Mesenteric fat pad (tissue), 1 donor: ENCODE measurements at places on chromosomes 6 and 20. TPM values are rescaled to one million over a fixed set of nuclear protein-coding genes. Genes with fewer than 3 reads are reported as not detected.
A peak's percentile ranks its signal among the peaks of the same experiment; 100 is the strongest.

DNA sequence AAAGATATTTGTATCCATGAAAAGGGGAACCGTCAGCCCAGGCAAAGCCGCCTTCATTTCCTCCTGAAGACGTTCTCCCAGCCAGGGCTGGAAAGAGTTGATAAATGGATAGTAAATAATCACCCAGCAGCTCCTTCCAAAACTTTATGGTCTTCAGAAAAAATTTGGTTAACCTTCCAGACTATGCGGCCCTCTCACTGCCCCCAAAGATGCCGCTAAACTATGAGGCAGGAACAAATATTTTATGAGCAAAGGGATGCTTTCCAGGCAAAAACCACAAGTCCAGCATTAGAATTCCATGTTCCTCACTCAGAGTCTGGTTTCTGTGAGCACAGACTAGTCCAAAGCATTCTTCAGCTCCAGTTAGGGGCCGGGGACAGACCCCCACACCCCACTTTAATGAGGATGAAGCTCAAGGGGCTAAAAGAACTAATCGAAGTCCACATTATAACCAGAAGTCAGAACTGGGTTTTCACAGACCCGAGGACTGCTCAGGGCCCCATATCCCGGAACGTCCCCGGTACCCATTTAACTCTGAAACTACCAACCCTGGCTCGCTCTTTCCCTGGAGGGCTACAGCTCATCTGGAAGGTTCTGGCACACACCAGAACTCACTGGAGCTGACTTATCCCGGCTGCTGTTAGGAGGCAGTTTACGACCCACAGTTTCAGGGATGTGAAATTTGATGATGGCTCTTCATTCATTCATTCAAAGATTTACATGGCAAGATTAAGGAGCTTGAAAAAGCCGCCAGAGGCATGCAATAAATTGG is 29.4 kb downstream of the BMP7 start:
- no peak for DNase-seq

DNA sequence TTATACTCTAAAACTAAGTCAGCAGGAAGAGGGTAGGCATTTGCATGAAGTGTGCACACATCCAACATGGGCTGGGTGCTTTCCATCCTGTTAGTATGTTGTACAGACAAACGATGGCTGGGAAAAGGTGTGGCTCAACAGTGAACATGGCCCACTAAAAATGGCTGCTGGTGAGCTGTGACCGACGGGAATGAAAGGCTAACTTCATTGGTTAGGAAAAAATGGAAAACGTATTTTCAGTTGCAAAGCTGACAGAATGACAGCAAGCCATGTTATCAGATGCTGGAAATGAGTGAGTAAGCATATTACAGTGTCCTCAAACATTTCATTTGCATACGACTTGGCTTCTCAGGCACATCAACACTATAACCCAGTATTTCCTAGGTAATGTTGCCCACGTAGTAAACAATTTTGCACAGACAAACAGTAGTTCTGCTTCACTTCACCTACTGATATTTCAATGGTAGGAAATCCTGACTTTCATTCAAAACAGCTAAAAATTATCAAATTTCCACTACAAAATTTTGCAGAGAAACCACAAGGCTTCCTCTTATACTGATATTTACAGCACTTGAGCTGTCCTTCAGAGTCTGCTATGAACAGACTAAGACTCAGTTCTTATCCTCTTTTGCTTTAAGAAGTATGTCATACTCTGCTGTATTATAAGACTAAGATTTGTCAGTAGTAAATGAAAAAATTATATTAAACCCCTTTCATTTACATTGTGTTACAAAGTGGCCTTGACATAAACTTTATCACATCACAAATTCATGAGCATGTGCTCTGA is 98.9 kb downstream of the IRF4 start:
- DNase-seq: no peak

GRCh38 chr6:20213271-20213798 is 1.1 kb upstream of the MBOAT1 start:
- DNase-seq: no peak

DNA sequence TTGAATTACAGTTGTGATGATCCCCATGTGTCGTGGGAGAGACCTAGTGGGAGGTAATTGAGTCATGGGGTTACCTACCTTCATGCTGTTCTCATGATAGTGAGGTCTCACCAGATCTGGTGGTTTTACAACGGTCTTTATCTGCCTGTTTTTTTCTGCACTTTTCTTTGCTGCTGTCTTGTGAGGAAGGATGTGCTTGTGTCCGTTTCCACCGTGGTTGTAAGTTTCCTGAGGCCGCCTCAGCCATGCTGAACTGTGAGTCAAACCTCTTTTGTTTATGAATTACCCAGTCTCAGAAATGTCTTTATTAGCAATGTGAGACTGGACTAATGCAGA is 6.5 kb upstream of the RANBP9 start:
- no peak for DNase-seq

DNA sequence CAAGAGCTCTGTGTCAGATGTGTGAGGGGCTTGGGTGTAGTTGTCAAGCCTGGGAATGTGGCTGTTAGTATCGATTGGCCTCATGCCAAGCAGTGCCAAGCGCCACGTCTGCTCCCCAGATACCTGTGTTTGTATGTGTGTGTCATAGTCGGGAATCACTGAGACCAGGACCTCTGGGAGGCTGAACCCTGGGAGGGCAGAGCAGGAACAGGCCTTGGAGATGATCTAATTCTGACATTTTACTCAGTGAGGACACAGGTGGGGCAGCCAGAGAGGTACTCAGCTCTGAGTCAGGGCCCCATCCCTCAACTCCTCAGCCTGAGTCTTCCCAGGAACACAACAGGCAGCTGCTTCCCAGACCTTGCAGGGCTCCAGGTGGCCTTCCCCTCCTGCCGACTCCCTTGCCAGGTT is 51.2 kb upstream of the FANCE start:
- DNase-seq: no peak

The SIRPB2 gene
- total RNA-seq: 25.5 TPM

DNA sequence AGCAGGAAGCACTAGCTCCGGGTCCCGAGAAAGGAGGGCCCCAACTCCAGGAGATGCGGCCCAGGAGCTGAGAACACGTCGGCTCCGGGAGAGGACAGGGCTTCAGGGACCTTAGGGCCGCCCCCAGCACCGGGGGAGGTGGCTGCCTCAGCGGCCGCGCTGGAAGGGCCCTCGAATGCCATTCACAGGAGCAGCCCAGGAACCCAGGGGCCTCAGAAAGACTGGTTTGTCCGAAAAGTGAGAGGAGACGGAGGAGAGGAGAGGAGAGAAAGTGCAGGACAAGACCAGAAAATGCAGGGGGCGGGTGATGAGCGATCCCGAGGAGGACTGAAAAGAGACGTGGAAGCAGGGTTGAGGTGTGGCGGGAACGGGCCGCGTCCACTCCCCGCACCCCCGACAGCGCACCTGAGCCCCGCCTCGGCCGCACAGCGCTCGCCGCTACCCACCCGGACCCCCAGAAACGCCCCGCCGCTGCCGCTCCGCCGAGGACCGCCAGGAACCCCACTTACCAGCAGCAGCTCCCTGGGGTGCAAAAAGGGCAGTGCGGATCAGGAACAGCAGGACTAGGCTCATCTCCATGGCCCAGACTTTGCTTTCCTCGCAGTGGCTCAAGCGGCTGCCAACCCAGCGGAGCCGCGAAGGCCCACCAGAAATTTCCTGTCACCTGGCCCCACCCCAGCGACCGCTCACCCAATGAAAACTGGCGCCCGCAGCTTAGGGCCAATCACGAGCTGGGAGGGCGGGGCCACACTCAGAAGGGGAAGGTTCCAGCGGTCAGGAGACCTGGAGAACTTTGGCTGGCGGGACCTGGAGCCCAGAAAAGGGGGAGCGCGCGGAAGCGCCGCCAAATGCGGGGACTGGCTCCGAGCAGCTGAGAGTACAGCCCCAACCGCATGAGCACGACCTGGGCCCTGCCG is 25.4 kb downstream of the HLA-F start:
- peak; percentile 97 for DNase-seq

GRCh38 chr6:96521306-96521643 is 331 bp upstream of the UFL1 start:
- DNase-seq: no peak

DNA sequence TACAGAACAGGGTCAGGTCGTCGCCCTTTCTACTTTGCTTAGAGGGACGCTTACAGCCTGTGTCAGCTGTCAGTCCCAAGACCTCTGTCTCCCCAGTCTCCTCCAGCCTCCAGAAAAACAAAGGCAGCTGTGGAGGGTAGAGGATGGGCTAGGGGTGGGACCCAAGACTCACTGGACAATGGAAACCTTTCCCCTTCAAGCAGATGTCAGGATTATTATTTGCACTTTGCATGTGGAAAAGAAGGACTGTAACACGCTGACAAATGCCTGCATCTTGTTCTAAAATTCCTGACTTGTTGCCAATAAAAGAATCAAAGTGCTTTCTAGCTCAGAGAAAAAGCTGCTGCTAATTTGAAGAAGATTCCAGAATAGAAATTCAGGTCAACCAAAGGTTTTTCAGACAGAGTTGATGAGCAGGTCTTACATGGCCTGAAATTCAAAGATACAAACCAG is 58.7 kb downstream of the SNX5 start:
- no peak for DNase-seq

The ZNF322 gene
- total RNA-seq: 16.3 TPM

DNA sequence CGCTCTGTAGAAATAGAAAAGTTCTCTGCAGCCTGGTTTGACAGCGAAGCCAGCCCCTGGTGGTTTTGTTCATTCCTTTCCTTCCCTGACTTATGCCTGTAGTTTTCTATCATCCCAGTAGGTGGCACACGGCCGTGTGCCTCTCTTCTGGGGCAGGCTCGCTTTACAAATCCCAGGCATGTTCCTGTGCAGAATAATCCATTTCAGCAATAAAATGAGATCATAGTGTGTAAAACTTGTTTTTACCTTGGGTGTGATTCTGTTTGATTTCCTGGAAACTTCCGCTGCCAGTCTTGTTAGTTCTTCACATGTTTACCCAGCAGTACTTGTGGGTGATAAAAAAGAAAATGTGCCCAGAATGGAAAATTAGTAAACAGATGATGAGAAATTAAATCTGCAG is 7.4 kb upstream of the INSM1 start:
- no peak for DNase-seq

GRCh38 chr6:159715605-159716004 is 11.7 kb upstream of the WTAP start:
- DNase-seq: no peak

- no peak for DNase-seq
Measured at GRCh38 chr20:51828762-51829161, 26.4 kb upstream of the SALL4 start.

The EPB41L2 gene
- 211 TPM for total RNA-seq

DNA sequence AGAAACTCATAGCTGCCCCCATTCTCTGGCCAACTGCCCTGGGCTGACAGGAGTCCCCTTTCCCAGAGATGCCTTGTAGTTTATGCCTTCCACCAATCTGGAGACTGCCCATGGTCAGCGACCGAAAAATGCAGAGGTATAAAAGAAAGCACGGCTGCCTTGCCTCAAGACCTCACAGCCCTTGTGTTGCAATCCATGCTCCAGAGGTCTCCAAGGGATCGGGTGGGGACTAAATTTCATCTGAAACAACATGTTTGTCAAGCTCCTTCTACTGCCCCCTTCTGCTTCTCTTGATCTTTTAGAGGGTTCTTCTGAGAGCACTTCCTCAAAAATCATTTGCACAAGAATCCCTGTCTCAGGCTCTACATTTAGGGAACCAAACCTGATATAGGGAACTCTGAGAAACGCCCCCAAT is 128.8 kb downstream of the PLCB1 start:
- DNase-seq: no peak

DNA sequence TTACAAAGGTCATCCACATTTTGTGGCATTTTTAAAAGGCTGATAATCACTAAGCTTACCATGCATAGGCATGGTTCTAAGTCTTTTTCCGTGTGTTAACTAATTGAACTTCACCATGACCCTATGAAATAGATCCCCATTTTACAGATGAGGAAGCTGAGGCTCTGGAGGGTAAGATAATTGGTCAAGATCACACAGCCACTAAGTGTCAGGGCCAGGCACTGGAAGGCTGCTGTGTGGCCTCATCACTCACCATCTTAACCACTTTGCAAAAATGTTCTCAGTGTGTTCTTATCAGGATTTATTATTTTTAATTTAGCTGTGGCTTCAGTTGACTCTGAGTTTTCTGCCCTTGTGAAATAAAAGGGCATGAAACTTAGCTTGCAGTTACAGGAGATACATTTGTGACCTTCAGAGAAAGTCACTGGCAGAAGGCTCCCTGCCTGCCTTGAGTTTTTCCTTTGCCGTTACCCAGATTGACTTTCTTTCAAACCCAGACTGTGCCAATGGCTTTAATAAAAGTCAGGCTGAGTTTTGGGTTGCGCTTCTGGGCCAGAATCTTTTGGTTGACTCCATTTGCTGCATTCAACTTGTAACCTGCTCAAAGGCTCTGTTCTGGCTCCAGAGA is 82.0 kb downstream of the EZR start:
- no peak for DNase-seq

DNA sequence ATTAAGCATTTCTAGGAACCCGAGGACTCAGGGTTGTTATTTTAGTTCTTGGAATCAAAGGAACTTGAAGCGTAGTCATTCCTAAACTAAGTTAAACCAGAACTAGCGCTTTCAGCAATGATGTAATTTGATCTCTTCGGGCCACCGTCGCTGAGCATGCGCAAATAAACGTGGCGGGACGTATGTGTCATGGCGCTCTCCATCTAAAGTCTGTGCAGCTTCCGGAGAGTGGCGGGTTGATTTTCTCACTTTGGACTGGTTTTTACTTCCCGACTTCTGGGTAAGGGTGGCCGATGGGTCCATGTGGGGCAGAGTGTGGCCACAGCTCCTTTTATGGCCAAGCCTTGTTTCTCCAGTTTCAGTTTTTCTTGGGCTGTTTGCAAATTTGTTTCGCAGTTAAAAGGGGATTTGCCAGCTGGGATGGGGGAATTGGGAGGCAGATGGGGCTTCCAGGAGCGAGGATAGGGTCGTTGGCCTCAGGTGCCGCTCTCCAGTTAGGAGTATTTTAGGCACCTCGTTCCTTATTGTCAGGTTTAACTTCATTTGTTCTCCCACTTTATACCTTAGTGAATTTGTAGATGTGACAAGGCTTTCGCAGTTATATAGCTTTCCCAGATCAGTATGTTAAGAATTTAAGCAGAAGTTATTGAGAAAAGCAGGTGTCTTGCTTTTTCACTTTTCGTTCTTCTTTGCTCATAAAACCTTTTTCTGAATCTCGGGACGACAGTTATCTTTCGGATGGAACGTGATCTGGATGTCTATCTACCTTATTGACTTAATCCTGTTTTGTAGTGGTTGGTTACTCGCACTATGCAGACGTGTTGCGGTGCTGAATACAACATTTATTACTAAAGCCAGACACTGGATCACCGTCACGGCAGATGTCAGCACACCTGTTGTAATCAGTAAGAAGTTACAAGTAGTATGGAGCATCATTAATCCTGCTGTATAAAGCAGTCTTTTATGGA is at the start of gene CDKAL1:
CDKAL1 (plus strand) TSS at position 163 of the 968 bp plus-strand sequence. CDS start 11,894 bp downstream, outside the sequence.
- DNase-seq: peak; percentile 92

DNA sequence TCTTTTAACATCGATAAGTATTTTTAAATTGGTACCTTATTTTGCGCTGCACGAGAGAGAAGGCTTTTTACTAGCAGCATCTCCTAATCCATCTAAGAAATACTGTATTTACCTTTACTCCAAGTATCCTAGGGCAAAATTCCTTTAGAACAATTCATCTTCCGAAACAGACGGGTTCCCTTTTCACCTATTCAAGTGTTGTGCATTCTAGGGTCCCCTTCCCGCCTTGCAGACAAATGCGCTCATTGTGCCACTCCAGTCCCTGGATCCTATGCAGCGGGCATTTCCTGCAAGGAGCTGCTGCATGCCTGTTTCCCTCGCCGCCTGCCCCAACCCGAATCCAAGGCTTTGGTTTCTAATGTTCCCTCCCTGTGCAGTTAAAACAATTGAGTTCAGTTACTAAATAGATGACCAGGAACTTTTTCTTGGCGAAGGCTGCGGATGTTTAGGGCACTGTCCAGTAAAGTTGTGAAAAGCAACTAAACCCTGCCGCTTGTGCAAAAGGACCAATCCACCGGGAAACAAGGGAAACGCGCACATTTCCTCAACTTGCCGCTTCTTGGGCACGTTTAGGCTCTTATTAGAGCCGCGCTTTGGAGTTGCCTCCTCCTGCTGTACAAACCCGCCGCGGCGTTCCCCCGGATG is 556 bp upstream of the SCAF8 start:
- DNase-seq: no peak
